Ovary (tissue), 10 donors: ENCODE measurements at places on chromosomes 12 and 14.

DNA sequence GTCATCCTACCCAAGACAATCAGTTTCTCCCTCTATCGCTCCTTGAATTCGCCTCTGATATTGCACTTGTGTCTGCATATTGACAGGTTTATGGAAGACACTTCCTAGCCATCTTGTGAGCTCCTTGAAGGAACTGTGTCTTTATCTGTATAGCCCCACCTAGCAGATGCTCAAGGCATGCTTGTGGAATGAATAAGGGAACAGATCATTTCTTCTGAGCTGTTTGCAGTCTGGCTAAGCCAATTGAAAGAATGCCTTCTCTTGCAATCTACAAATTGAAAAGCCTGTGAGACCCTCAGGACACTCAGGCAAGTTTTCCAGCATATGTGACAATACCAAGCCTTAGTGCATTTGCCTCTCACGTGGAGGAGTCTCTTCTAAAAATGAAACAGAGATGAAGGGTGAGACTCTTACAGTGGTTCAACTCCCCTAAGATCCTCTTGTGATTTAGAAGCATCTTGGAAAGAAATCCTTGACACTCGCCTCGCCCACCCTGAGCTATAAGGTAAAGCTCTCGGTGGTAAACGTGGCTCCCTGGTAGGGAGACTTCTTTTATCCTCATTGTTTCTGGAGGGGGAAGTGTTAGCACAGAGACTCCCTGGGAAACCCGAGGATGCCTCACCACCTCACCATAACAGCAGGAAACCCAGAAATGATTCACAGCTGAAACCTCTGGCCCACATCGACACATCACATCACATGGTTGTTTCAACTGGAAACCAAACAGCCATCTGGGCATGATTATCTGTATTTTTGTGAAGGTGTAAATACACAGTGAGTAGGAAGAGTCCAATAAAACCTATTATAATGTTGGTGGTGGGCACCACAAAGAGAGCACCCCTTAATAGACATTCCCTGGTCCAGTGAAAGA is 112.3 kb upstream of the BCL2L14 start:
- no peak for DNase-seq

DNA sequence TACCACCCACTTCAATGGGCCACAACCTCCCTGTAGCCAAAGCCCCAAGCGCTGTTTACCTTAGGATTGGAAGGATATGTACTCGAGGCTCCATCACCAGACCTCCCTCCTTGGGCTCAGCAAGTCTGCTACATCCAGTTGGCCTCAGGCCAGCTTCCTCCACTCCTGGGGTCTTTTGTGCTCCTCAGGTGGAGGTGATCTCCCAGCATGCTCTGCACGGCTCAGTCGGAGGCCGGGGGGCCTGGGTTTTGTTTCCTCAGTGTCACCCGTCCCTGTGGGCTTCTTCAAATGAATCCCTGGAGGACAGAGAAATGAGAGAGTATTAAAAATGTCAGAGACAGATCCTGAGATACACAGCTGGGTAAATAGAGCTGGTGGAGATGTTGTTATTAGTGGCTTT is 723.1 kb upstream of the TBX3 start:
- DNase-seq: no peak

DNA sequence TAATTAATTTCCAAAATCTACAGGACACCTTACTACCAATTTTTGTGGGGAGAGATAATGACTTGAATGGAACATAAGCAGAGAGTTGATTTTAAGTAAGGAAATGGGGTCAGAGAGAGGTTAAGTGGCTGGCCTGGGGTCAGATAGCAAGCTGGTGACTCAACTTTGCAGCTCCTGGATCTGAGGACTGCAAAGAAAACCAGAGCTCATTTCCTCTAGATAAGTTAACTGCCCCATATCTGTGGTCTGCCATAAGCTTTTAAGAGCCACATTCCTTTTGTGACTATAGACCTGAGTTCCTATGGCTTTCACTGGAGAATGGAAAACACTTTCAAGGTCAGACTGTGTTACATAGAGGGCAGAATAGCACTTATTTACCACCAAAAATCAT is 201.2 kb upstream of the PRICKLE1 start:
- DNase-seq: no peak

DNA sequence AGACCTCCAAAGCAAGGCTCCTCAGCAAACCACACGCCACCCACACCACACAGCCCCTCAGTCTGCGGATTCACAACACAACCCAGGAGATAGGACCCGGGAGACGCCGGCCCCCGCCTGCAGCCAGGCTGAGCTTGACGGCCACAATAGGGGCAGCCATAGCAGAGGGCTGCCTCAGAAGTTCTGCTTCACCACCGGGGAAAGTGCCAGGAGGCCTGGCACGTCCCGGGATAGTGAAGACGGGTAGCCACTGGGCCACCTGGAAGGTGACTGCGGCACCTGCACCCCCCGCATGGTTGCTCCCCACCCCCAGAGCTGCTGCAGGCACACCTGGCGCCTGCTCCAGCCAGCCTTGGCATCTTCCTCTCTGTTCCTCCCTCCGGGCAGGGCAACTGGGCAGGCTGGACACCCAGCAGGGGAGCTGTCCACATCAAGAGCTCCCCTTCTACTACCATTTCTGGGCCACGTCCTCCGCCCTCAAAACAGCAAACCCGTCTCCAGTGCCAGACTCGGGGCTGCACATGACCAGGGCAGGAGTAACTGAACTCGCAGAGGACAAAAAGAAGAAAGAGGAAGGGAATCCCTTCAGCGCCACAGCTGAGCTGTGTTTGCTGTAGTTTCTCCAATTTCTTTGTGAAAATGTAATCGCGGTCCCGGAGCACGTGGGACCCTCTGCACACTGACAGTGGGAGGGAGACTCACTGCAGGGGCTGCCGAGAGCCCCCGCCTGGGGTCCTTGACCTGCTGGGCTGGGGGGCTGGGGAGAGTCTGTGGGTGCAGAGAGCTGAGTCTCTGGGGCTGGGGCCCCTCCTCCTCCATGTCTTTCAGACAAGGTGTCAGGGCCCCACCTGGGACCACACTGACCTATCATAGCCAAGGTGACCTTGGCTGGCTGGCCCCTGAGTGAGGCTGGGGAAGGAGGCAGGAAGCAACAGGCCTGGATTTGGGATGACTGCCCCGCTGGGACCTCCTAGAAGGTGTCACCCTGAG is 74.2 kb upstream of the C14orf180 start:
- no peak for DNase-seq

- DNase-seq: no peak
Observed at GRCh38 chr12:121033625-121034349, 5.3 kb downstream of the OASL start.

DNA sequence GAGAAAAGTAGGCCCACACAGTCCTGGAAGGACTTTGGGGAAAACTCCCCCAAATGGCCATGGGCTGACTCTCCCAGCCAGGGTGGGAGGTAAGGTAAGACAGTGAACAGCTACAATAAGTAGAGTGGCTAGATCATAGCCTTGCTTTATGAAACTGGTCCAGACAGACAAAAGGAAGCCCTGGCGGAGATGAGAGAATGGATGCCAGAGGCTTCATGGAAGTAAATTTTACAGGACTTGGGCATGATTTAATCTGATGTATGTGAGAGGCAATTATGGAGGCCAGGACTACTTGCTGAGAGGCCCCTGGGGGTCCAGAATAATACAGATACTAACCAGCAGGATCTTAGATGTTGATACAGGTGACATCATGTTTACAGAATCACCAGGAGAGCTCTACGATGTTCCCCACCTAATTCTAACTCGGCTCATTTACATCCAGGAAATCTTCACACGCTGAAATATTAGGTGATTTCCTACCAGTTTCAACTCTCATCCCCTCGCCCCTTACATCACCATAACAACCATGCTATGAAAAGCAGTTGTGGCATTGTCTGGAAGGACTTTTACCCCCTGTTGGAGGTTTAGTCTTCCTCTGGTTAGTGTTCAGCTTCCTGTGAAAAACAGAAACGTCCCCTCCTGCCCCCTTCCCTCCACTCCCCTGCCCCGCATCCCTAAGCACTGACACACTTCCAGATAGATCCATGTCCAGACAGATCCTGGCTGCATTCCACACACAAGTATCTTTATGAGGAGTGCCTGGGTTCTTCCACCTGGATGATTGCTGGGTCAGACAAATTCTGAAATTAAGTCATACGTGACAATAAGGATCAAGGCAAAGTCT is 39.5 kb upstream of the NT5DC3 start:
- no peak for DNase-seq

- no peak for DNase-seq
Observed at GRCh38 chr12:116143909-116144308, 133.6 kb downstream of the MED13L start.

DNA sequence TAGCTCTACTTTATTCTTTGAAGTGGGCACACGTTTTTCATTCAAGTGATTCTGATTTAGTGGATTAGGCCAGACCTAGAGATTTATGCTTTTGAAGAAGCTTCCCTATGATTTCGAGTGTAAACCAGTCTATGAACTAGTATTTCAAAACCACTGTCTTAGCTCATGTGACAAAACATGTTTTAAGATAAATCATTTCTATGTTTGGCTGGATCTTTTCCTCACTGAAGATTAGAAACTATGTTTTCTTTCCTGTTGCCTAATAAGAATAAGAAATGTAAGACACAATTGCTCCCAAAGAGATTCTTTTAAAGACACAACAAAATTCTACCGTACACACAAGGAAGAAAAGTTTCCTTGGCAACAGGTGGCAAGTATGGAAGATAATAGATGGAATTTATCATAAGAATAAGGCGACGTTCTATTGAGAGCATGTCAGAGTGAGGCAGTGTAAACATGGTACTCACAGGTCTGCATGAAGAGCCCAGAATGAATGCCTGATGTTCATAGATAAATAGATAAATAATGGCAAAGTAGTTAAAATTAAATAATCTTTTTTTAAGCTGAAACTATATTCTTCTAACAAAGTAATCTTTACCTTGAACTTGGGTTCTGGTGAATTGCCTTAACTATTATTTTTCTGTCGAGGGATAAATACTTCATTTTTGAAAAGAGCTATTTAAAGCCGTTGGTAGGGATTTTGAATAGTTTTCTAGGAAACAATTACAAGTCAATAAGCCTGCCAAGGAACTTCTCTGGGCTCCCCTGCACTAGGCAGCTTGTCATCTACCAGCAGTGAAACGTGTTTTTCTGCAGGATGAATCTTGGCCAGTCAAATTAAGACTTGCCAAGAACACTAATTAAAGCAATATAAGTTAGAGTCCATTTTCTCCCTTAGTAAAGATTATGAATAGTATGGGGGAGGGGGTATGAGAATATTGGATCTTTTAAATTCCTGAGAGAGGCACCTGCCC is 34.1 kb upstream of the C12orf75 start:
- DNase-seq: no peak

GRCh38 chr14:65993103-65993502 is 493.1 kb upstream of the CCDC196 start:
- no peak for DNase-seq

GRCh38 chr14:20118795-20119194 is 8.3 kb downstream of the OR4K17 start:
- no peak for DNase-seq
